ENCODE measurements at places on chromosomes 4 and X.

DNA sequence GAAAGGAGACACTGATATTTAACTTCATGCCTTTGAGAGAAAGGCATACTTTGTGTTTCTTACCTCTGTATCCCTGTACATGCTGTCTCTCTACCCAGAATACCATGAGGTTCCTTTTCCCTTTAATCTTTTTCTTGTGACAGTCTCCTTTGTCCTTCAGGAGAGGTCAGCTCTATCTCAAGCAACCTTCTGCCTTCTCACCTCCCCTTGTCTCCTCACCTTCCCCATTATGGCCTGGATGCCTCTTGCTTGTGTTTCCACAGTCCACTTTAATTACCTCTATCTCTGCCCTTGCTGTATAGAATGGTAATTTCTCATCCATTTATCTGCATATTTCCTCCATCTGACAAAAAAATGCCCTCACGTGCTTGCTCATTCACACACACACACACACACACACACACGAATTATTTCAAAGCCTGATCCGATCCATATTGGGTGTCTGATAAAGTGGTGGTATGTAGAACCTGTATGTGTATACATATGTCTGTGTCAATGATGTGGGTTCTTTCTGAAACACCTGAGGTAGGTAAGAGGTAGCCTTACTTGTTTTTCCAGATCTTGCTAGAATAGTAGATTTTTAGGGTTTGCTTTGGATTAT lies 28.5 kb downstream of the MSN start:
- DNase-seq: no peak

GRCh38 chr4:101886826-101887225 lies 96.3 kb downstream of the BANK1 start:
- no peak for DNase-seq

DNA sequence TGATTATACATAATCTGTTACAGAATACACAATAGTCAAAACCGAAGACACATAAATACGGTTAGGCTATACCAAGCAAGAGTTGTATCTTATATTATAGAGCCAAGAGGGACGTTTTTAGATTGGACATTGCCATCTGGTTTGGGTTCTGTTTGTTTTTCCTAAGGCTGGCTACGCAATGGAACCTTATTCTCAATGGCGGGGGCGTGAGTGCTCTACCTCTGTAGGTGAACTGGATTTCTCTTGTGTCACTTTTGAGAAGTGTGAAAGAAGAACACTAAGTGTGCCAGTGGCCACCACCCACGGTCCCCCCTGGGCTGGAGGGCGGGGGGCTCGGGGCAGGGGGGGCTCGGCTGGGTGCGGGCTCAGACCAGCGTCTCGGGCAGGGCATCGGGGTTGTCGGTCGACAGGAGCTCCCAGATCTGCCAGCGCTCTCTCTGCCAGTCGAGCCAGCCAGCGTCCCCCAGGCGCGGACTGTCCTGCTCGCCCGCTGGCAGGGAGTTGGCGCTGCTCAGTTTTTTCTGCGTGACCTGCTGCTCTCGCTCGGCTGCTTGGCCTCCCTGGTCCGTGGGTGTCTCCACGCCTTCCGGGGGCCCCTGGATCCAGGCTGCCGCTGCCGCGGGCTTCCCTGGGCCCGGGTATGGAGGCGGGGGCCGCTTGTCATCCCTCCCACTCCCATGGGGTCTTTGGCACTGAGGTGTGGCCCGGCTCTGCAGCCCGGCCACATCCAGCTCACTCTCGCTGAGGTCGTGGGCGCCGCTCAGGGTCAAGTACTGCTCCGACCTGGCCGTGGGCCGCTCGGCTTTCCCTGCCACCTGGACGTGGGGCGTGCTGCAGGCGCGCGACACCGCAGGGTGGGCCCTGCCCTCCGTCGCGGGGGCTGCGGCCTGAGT lies 27.6 kb downstream of the HCCS start:
- no peak for DNase-seq

GRCh38 chr4:150769248-150769647 lies 187.3 kb downstream of the MAB21L2 start:
- no peak for DNase-seq

DNA sequence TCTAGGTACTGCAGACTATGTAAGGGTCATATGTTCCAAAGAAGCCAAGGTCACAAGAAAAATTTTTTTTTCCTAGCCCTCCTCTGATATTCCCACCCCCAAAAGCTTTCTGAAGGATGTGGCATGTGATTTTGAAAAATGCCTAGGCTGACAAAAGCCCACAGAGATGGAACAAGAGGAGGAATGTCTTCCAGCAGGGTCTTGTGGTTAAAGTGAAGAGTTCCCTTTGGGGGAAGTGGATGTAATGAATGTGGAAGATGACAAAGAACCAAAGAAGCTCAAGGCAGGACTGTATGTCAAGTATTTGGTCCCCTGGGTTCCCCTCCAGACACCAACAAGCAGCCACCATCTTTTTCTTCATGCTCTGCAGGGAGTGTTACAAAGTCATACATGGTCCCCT lies 268.8 kb downstream of the BCOR start:
- DNase-seq: no peak

Data from stimulated activated CD4-positive, alpha-beta T cell treated with anti-CD3 and anti-CD28 coated beads, Interleukin-2, amount 100 ng/mL, for 24 hours (primary cell).